Chondrocyte (in vitro differentiated cells): ENCODE measurements at places on chromosomes 1 and 21. TPM values are rescaled to one million over a fixed set of nuclear protein-coding genes. Genes with fewer than 3 reads are reported as not detected.

DNA sequence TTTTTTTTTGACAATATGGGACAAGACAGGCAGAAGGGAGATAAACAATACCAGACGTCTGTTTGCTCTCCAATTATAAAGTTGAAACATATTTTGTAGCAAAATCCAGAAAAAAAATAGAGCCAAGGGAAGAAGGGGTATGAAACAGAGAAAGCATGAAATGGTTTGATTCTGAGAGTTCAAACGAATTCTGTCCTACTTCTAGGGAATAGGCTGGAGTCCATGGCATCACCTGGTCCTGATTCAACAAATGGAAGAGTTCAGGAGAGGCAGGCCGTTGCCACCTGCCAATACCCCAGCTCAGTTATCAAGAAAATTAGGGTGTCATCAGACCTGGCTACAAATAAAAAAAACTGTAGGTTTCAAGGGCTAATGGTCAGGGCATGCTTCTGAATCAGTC is 71.8 kb downstream of the CLSTN1 start:
- no peak for DNase-seq

DNA sequence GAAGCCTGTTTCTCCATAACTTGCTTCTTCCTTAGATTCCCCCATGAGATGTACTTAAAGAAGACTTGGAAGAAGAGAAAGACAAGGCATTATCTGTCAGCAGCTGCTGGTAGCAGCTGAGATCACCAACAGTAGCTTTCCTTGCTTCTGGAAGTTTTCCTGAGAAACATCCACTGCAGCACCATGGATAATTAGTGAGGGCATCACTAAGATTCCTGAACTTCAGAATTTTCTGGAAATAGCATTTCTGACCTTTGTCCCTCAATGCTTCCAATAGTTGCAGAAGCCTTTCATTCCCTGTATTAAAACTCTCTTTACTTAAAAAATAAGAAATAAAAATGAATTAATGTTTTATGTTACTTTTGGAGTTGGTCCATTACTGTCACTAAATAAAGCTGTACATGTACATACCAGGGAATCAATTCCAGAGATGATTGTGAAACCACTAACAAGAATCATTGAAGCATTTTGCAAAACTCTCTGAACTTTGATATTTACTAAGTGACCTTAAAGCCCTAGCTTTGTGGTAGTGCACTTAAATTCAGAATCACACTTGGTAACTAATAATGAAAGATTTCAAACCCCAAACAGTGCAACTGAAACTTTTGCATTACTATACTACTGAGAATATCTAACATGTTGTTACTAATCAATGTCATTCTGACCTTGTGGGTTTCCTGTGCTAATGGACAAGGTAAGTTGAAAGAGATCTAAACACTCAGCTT is at the start of gene CFHR4:
Gene CFHR4 (plus strand): TSS at position 538 of the 725 bp plus-strand sequence. CDS start 99 bp downstream, at position 637.
- no peak for DNase-seq

DNA sequence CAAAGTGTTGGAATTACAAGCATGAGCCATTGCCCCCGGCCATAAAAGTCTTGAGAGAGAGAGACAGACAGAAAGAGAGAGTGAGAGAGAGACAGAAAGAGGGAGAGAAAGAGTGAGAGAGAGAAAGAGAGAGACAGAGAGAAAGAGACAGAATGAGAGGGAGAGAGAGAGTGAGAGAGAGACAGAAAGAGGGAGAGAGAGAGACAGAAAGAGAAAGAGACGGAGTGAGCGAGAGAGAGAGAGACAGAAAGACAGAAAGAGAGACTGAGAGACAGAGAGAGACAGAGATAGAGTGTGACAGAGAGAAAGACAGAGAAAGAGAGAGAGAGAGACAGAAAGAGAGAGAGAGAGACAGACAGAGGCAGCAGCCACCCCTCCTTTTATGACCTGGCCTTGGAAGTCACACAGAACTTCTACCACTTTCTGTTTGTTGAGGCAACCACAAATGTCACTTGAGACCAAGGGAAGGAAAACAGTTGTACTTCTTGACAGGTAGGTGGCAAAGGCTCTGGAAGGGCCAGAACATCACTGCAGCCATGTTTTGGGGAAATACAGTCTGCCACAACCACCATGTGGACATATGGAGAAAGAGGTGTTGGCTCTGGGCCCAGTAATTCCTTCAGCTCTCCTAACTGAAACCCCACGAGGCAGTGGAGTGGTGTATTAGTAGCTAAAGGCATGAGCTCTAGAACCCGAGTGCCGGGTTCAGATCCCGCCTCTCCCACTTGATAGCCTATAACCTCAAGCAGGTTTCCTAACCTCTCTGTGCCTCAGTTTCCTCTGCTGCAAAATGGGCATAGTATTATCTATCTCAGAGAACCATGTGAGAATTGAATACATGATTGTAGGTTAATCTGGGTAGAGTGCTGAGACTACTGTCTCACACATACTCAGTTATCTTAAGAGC is 50.6 kb downstream of the TNFRSF8 start:
- peak; percentile 13 for DNase-seq

GRCh38 chr21:45509566-45510465 is 32.4 kb downstream of the SLC19A1 start:
- peak; percentile 90 for DNase-seq

DNA sequence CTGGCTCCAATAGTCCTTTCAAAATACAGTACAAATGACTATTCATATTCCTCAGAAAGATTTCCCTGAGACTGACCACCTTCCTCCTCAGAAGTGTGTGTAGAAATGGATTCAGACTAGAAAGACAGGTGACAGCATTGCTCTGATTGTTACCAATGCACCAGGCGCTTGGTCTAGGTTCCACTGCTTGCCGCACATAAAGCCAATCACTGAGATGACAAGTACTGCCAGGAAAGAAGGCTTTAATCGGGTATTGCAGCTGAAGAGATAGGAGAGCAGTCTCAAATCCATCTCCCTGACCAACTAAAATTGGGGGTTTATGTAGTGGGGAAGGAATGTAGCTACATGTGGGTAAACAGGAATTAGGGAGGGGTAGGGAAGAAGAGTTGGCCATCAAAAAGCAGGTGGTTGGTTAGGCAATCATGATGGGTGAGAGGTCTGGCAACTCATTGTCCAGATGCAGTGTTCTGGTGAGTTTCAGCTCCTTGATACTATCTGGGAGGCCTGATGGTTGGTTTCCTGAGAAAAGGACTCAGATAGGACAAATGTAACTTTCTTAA is 98.0 kb downstream of the KCNH1 start:
- DNase-seq: no peak

CAPN9 gene
- not detected in 3 replicates for total RNA-seq
